ENCODE measurements at places on chromosomes 6 and 20. TPM values are rescaled to one million over a fixed set of nuclear protein-coding genes. Genes with fewer than 3 reads are reported as not detected.

DNA sequence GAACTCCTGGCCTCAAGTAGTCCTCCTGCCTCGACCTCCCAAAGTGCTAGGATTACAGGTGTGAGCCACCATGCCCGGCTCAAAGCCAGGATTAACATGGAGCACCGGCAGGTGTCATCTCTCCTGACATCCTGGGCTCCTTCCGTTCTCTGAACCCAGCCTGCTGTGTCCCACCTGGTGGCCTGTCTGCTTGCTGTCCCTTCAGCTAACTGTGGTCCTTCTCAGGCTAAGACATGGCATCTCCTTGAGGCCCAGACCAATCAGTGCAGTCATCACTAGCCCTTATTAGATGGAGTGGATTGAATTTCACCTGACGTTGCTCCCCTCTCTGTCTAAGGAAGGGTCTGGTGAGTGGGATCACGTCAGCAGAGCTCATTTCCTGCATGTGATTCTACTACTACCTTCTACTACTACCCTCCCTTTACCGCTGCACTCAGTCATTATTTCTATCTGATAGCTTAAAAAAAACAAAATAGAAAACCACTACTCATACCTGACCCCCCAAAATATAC is 28.0 kb upstream of the SYNJ2 start:
- no peak for DNase-seq
- peaks cover 2% of the 10 kb centered on the region for H3K36me3 ChIP-seq
- no peak overlapping the region for H3K4me3 ChIP-seq
- H3K27ac ChIP-seq: no peak overlapping the region
- H3K27me3 ChIP-seq: peaks cover 17% of the 10 kb centered on the region

DNA sequence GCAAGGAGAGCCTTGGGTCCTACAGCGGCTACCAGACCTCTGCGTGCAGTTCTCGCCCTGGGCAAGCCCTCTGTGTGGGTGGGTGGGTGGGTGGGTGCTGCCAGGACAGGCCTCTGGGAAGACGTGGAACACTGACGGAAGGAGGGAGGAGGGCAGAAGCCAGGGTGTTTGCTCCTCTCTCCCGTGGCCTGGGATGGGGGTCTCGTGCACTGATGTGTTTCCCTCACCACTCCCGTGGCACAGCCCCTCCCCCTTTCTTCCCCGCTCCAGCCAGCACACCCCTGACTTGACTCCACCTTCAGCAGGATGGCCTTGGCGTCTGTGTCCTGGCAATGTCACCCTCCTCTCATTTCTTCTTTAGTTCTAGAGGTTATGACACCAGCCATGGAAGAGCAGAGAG is 130.0 kb downstream of the CDH26 start:
- no peaks in the 10 kb centered on the region for H3K36me3 ChIP-seq
- no peak overlapping the region for H3K4me3 ChIP-seq

- H3K27ac ChIP-seq: no peak overlapping the region
- H3K4me3 ChIP-seq: no peak overlapping the region
- no peak for DNase-seq
These were observed 15.6 kb upstream of the CTNNBL1 start for GRCh38 chr20:37677969-37678861.

GRCh38 chr6:71222671-71223070 is 65.9 kb upstream of the OGFRL1 start:
- H3K36me3 ChIP-seq: no peaks in the 10 kb centered on the region
- peaks cover 6% of the 10 kb centered on the region for H3K27me3 ChIP-seq
- H3K4me3 ChIP-seq: no peak overlapping the region
- H3K27ac ChIP-seq: no peak overlapping the region

- no peak overlapping the region for H3K4me3 ChIP-seq
- no peaks in the 10 kb centered on the region for H3K4me1 ChIP-seq
- no peak overlapping the region for H3K27ac ChIP-seq
These were observed 115.9 kb downstream of the QKI start for GRCh38 chr6:163530406-163530805.

Gene KCNK16
- total RNA-seq: not detected

- no peaks in the 10 kb centered on the region for H3K36me3 ChIP-seq
- no peaks in the 10 kb centered on the region for H3K4me1 ChIP-seq
- H3K4me3 ChIP-seq: no peak overlapping the region
- peak; percentile 55 for DNase-seq
- H3K27me3 ChIP-seq: peaks cover 2% of the 10 kb centered on the region
These were observed 11.8 kb upstream of the GSTA1 start for GRCh38 chr6:52815167-52816092.

DNA sequence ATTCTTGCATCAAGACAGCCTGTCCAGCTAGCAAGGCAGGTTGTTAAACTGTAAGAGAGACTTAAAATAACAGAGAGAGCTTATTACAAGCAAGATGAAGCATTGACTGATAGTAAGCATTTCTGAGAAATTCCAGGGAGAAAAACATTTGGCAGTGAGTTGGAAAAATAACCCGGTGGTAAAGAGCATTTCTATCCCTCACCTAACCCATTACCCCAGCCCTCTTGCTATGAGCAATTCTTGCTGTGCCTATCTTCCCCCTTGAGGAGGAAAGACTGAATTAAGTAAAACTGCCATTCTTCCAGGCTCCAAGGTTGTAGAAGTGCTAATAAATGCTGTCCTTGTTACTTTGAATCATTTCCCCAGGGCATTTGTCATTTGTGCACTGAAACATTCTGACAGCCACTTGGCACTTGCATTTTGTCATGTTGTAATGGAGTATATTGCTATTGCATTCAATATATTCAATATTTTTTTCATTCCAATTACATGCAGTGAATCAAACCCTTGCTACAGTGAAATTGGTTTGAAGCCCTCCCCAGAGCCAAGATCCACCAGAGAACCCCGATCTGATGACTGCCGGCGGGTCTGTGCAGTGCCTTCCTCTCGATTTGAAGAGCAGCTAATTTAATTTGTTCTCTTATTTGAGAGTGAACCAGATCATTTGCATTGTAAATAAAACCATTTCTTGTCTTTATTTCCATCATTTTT is 291.1 kb downstream of the HIVEP2 start:
- no peak for DNase-seq
- H3K4me1 ChIP-seq: no peaks in the 10 kb centered on the region
- no peaks in the 10 kb centered on the region for H3K36me3 ChIP-seq
- no peak overlapping the region for H3K27ac ChIP-seq

Gene ISM1
- total RNA-seq: 2.9 TPM

Gene PRSS16
- total RNA-seq: 0.82 TPM

Data from activated CD8-positive, alpha-beta T cell treated with anti-CD3 and anti-CD28 coated beads, Interleukin-2, amount 10 ng/mL, durations not matched to agents 7 days and 5 days (primary cell).